H1 (cell line): ENCODE measurements at places on chromosomes 16 and 17.

DNA sequence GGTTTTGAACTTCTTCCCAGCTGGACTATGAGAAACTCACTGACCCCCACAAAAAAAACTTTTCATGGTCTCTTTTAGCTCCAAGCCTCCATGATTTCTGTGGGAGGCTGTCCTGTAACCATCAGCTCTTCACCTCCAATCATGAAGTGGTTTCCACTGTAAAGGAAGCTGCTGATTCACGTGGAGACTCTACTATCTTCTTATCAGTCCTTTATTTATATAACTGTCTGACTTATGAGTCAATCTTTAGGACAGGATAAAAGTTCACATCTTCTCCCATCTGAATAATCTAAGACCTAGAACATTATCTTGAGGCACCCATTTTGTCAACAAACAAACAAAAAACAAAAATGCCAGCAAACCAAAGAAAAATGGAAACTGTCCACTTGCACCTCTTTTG is 409.9 kb downstream of the SLC39A11 start:
- no peak for DNase-seq

DNA sequence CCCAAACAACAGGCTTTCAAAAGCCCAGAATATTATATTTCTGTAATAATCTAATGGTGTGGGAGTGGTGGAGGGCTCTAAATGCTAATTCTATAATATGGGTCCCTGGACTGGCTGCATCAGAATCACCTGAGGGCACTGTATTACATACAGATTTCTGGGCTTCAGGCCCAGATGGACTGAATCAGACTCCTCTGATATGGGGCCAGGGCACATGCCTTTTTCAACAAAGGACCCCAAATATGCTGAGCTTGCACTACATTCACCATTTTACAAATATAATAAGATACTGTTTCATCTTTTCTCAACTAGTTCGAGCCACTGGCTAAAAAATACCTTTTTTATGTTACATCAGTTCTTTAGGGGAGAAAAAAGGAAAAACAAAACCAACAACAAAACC is 309.7 kb downstream of the MAP2K6 start:
- DNase-seq = no peak

DNA sequence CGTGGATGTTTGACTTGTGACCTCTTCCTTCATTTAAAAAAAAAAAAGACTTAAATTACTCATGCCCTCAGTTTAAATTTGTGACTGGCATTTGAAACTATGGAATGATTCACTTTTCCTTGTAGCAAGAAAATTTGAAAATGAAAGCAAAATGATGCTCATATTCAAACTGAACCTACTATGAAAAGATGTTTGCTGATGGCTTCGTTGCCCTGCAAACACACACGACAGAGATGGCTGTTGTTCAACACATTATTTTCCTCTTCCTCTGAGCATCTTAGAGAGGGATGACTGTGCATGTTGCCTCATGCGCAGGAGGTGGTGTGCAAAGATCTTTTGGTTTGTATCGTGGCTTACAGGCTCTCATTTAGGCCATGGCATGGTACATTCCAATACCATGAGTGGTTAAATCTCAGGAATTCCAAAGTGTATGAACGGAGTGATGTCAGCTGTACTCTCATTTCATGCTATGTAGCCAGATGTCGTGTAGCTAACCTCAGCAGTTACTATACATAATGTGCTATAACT is 164.5 kb downstream of the PRKCA start:
- no peak for DNase-seq

DNA sequence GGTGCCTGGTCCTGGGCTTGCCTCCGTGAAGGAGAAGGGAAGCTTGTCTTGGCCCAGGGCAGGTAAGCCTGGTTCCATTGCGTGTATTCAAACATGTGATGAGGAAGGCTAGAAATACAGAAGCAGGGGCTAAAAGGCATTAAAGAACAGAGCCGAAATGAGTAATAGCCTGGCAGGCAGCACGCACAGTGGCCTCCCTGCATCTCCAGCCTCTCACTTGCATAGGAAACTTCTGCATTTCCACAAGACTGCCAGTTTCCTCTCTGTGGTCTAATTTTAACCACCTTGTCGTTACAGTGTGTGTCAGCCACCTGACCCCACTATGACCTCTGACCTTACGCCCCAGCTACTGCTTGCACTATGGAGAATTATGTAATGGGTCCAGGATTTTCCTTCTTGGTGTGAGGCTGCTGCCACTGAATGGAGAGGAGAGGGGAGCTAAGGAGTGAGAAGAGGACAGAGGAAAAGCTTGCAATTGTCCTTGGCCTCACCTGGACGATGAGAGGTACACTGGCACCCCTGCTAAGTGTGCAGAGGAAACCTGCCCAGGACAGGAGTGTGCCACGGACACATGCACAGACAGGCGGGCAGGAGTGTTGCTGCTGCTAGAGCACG is 32.8 kb downstream of the HIC1 start:
- no peak for DNase-seq
